ENCODE measurements at places on chromosomes 1 and 21.
A peak's percentile ranks its signal among the peaks of the same experiment; 100 is the strongest.

GRCh38 chr1:184416481-184416880 lies 29.7 kb downstream of the C1orf21 start:
- no peak for DNase-seq

DNA sequence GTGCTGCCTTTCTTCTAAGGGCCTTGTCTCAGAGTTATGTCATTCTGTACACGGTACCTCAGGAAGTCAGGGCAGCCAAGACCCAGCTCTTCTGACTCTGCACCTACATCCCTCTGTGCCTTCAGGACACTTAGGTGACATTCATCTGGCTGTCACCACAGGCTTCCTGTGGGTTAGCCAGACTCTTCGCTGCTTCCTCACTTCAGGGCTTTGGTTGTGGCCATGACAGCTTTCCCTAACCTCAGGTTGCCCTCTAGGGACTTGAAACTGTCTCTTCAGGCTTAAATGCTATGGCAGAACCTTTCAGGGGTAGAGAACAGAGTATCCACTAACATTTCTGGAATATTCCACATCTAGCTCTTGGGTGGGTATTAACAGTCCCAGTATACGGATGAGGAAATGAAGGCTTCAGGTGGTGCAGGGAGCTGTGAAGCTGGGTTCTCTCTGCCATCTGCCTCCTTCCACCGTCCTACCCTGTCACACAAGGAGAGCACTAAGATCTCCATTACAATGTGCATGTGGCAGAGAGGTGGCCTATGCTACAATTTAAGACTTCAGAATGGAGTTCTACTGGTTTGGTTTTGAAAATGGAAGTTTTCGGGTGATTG lies 9.9 kb downstream of the TSSK3 start:
- DNase-seq = no peak

DNA sequence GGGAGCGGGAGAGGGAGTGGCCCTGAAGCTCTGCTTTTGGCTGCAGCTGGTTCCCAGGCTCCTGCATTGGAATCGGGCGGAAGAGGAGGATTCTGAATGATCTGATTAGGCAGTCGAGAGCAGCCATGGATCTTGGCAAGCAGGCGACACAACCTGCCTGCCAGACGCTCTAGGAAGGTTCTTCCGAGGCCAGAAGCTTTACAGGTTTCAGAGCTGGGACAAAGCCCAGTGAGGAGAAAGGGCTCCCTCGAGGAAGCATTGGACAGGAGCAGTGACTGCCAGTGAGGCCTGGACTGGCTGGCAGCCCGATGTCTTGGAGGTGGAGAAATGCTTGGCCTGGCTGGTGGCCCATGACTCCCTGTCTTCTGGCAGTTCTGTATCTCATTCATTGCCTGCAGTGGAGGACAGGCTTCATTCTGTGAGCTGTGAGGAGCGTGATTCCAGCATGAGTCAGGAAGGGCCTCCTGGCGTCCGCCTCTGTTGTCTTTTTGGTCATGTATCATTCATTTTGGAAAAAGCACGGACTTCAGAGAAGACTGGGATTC lies 132.7 kb upstream of the IPO9 start:
- DNase-seq = no peak

- DNase-seq = no peak
Observed at GRCh38 chr1:41751804-41752513, 166.8 kb downstream of the HIVEP3 start.

GRCh38 chr1:206002871-206003801 lies at the start of gene RAB7B:
Gene RAB7B, minus strand, starts transcription at chr1:206003395. Its CDS starts 9,260 bp downstream, at chr1:205994135.
- DNase-seq = no peak

DNA sequence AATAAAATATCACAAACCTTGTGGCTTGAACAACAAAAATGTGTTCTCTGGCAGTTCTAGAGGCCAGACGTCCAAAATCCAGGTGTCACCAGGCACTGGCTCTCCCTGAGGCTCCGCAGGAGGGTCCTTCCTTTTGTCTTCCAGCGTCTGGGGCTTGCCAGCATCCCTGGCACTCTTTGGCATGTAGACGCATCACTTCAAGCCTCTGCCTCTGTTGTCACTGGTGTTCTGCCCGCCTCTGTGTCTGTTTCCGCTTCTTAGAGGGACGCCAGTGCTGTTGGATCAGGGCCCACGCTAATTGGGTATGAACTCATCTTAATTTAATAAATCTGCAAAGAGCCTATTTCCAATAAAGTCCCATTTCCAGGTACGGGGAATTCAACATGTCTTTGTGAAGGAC lies 273.7 kb upstream of the C1orf174 start:
- no peak for DNase-seq

GRCh38 chr1:177978530-177978929 lies 8.7 kb upstream of the SEC16B start:
- no peak for DNase-seq

DNA sequence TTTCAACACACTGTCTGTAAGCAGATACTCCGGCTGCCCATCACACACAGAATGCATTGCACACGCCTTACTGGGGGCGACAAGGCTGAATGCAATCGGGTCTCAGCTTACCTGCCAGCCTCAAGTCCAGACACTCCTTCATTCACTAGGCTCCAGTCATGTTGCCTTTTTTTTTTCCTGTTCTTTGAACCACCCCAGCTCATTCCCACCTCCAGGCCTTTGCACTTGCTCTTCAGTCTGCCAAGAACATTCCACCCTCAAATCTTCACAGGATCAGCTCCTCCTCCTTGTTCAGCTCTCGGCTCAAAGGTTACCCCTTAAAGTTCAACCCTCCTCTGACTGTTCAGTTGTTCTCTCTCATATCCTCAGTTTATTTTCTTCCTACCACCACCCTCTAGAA lies 181.9 kb upstream of the ESRRG start:
- no peak for DNase-seq

DNA sequence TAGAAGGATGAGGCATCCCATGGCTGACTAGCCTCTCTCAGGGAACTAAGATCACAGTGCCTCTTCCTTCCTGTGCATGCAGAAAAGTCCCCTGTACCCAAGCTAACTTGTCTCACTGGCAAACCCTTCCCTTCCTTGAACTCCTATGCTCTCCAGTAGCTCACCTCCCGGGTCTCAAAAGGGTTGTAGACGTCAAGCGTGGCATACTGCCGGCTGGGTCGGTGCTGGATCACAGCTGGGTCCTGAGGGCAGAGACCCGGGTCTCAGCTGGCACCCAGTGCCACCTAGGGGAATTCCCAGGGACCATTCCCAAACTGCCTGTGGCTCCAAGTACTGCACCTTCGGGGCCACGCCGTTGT lies 688 bp downstream of the SCAMP3 start:
- DNase-seq = peak; percentile 15

GRCh38 chr1:1274299-1274930 lies 761 bp upstream of the UBE2J2 start:
- DNase-seq = no peak

- DNase-seq = peak; percentile 31
Observed at GRCh38 chr1:201042779-201043461, 19.4 kb upstream of the KIF21B start.

DNA sequence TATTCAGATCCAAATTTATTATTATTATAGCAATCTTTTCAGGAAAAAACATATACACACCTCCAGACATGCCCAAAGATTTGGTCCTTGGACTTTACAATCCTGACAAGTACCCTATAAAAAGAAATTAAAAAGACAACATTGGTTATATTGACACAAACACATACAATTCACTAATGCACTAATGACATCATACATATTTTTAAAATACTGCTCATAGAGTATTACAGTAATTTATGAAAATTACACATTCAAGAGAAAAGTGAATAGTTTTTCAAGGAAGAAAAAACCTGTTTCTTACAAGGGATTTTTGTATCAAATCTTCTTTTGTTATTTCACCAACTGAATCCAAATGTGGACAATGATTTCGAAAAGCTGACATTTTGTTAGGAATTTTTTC lies 18.3 kb downstream of the USP33 start:
- no peak for DNase-seq

GRCh38 chr1:89962742-89963075 lies 32.2 kb upstream of the ZNF326 start:
- no peak for DNase-seq
